ENCODE measurements at places on chromosomes 13 and 19.

DNA sequence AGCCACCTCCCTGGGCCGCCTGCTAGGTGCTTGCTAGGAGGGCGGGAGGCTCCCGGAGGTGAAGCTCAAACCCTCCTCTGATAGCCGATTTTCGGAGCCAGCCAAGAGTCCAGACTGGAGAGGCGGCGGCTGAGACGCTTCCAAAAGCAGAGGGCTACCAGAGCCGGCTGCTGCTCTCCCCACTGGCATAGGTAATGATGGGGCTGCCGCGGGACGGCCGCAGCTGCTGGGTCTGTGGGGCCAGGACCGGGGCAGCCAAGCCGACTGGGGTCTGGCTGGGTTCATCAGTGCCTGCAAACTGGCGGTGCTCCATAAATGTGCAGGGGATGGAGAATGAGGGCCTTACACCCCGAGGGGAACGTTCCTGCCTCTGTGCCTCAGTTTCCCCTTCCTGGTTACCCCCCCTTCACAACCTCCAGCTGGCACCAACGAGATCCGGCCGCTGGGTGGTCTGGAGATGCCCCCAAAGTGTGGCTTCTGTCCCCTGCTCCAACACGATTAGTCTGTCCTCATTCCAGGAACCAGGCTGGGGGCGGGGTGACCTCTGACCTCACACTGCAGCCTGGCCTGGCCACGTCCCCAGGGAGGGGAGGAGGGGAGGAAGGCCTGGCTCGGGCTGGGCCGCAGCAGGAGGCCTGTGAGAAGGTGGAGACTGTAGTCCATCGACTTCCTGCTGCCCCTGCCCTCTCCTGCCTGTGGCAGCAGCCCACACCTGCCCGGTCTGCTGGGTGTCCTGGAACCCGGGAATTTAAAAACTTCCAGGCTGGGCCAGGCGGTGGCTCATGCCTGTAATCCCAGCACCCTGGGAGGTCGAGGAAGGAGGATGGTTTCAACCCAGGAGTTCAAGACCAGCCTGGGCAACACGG lies 3.8 kb upstream of the WDR18 start:
- DNase-seq = no peak

- DNase-seq = no peak
These were observed 23.5 kb upstream of the QTRT1 start for GRCh38 chr19:10677751-10678150.

DNA sequence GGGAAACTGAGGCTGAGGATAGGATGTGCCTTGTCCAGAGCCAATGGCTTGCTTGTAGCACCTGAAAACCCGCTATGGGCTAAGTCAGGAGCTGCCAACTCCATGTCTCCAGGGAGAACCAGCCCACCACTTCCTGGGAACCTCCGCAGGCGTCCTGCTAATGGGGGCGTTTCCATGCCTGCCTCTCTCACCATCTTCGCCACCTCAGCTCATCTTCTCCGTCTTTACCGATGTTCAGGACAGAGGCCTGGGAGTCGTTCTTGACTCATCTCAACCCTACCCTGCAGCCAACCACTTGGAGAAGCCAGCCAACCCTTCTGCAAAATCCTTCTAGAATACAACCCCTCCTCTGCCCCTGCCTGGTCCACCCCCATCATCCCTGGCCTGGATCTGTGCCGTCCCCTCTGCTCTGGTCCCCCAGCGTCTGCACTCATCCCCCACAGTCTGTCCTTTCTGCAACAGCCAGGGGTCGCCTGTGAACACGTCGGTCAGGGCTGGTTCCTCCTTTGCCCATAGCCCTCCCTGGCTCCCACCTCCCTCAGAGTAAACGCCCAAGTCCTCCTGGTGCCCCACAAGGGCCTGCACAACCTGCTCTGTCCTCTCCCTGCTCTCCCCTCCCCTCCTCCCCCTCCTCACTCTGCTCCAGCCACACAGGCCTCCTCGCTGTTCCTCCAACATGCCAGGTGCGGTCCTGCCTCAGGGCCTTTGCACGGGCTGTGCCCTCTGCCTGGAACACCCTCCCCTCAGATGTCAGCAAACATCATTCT lies 31.0 kb downstream of the PTPRS start:
- DNase-seq = no peak

DNA sequence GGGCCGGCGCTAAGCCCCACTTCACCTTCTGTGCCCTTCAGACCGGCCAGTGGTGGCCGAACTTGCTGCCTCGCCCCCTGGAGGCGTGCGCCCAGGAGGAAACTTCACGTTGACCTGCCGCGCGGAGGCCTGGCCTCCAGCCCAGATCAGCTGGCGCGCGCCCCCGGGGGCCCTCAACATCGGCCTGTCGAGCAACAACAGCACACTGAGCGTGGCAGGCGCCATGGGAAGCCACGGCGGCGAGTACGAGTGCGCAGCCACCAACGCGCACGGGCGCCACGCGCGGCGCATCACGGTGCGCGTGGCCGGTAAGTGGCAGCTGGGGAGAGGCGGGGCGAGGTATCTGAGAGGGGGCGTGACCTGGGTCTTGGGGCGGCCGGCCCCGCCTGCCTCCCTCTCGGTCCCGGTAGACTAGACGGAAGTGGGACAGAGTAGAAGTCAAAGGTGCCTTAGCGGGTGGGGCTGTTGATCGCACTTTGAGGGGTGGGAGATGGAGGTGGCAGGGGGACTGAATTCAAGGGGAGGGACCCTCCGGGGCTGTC lies 5.6 kb downstream of the ICAM5 start:
- DNase-seq = no peak

- DNase-seq = no peak
These were observed 36.7 kb downstream of the ZAR1L start for GRCh38 chr13:32278426-32278825.

GRCh38 chr13:40456397-40456953 lies 210.0 kb downstream of the FOXO1 start:
- DNase-seq = no peak

GRCh38 chr13:100733261-100733660 lies 58.7 kb upstream of the TMTC4 start:
- no peak for DNase-seq

GRCh38 chr13:60329221-60329923 lies 67.6 kb upstream of the TDRD3 start:
- no peak for DNase-seq

DNA sequence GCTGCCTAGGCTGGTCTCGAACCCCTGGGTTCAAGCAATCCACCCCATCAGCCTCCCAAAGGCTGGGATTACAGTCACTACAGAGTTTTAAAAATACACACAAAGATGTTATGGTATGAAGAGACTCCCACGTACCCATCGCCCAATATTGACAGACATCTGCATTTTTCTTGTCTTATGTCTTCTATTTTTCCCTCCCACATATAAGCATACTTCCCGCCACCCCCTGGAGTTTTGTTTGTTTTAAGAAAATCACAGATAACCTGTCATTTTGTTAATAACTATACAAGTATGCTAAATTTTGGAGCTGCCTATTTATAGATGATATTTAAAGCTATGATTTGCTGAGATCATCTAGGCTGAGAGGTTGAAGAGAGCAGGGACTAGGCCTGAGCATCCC lies 6.2 kb upstream of the SMG9 start:
- no peak for DNase-seq

DNA sequence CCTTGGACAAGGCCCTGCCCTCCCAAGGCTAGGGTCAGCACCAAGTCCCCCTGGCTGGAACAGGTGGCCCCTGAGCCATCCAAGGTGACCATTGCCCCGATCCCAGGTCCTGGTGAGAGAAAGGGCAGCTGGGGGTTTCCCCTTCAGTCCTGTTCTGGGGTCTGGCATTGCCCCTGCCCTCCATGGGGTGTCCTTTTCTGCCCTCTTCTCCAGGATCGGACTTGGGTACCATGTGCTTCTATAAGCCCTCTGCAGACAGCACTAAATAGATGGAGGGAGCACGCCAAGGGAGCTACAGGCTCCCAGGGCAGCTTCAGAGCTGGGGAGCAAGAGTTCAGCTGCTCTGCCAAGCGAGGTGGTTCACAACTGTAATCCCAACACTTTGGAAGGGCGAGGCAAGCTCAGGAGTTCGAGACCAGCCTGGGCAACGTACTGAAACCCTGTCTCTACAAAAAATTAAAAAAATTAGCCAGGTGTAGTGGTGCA lies 13.5 kb upstream of the KCNN1 start:
- no peak for DNase-seq

DNA sequence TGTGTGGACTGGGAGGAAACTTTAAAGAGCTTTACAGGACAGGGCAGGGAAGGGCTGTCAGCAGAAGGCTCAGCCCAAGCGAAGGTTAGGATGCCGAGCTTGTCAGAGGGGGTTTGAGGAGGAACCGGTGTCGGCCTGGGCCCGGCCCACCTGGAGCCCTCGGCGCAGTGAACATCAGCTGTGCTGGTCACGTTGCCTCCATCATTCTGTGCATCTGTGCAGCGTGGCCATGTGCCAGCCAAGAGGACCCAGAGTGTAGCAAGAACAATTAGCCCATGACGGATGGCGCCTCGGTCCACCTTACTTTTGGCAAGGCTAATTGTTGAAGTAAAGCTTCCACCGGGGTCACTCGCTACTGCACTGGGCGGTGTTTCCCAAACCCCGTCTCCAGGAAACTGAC lies 161.4 kb downstream of the PTPRS start:
- DNase-seq = no peak

DNA sequence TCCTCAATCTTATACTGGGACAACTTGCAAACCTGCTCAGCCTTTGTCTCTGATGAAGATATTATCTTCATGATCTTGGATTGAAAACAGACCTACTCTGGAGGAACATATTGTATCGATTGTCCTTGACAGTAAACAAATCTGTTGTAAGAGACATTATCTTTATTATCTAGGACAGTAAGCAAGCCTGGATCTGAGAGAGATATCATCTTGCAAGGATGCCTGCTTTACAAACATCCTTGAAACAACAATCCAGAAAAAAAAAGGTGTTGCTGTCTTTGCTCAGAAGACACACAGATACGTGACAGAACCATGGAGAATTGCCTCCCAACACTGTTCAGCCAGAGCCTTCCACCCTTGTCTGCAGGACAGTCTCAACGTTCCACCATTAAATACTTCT lies 4.0 kb upstream of the KLK3 start:
- DNase-seq = no peak

DNA sequence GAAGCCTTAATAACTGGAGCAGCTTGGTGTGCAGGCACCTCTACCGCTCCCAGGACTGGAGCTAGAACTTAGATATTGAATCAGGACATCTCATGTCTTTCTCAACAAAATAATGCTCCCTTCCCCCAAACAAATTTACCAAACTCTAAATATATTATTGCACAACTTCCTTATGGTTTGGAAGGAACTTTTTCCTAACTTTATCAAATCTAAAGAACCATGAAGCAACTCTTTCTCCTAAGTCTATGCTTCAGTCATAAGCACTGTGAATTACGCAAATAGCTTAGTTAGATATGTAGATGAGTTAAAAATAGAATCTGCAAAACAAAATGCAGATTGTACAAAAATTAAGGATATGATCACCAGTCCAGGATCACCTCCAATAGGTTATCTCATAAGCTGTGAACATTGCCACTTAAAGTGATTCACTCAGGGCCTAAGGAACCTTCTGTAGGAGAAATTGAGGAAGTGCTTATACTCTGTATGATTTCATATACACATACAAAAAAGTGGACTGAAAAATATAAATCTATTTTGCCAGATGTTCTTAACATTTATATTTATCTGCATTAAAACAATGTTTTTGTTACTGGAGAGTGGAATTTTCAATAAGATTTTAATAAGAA lies 20.4 kb upstream of the MAB21L1 start:
- DNase-seq = no peak

- DNase-seq = no peak
These were observed 1.9 kb downstream of the MAN2B1 start for GRCh38 chr19:12664406-12665280.

DNA sequence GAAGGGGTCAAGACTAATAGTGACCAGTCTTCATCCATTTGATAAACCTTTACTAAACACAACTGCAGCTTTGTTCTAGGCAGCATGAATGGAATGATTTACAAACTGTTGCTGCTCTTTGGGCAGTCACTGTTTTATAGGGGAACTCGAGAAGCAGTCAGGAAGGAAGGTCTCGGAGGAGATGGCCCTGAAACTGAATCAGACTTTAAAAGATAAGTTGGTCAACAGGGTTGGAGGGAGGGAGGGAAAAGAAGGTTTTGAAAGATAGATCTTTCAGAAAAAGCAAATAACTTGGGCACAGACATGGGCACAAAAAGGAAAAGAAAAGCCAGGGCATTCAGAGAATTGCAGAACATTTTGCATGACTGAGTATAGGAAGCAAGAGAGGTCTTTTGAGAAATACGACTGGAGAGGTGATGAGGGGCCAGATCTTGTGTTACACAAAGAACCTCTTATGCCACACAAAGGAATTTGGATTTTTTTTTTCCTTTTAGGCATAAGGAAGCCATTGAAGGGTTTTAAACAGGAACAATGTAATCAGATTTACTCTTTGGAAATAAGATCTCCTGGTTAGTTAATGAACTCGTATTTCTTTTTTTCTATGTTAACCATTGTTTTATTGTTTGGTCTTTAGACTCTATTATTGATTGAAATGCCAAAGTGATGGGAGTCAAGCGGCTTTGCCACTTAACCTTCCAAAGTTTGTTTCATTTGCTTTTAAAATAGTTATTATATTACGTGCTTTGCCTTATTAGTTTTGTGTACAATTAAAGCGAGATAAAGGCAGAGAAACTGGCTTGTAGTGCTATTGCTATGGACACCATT lies 37.5 kb upstream of the SACS start:
- DNase-seq = no peak

- no peak for DNase-seq
These were observed 379.2 kb upstream of the MIR17HG start for GRCh38 chr13:90968166-90968904.

GRCh38 chr19:4811328-4812131 lies 20.0 kb downstream of the TICAM1 start:
- DNase-seq = peak; percentile 66

- DNase-seq = no peak
These were observed 800.2 kb downstream of the EFNB2 start for GRCh38 chr13:105735281-105735680.

DNA sequence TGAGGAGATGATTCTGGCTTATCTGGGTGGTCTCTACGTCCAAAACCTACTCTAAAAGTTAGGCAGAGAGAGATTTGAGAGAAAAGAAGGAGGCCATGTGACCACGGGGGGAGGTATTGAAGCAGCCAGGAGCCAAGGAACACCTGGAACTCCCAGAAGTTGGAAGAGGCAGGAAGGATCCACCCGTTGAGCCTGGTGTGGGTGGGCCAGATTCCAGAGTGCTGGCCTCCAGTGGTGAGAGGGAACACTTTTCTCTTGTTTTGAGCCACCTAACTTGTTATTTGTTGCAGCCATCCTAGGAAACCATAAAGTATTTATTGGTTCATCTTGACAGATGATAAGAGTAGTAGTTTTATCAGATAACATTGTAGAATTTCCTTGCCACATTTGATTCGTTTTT lies 396.9 kb downstream of the MYO16 start:
- no peak for DNase-seq

- no peak for DNase-seq
These were observed 66.3 kb downstream of the KCTD15 start for GRCh38 chr19:33862981-33863380.

- DNase-seq = no peak
These were observed 16.5 kb upstream of the FOSB start for GRCh38 chr19:45451131-45451849.
